ENCODE measurements at places on chromosomes 6 and 20. TPM values are rescaled to one million over a fixed set of nuclear protein-coding genes. Genes with fewer than 3 reads are reported as not detected.

The SOX18 gene
- total RNA-seq = 1.8 TPM

GRCh38 chr6:65110031-65110430 lies 597.0 kb downstream of the EYS start:
- no peaks in the 10 kb centered on the region for H3K27me3 ChIP-seq
- DNase-seq = no peak
- no peaks in the 10 kb centered on the region for H3K4me1 ChIP-seq
- H3K4me3 ChIP-seq = no peak overlapping the region
- H3K27ac ChIP-seq = no peak overlapping the region

- no peaks in the 10 kb centered on the region for H3K4me1 ChIP-seq
- no peak for DNase-seq
- no peak overlapping the region for H3K4me3 ChIP-seq
- no peak overlapping the region for H3K27ac ChIP-seq
- no peaks in the 10 kb centered on the region for H3K36me3 ChIP-seq
- no peaks in the 10 kb centered on the region for H3K27me3 ChIP-seq
Observed at GRCh38 chr20:37927410-37928095, 24.6 kb downstream of the VSTM2L start.

The FOXS1 gene
- 0.98 TPM for total RNA-seq

DNA sequence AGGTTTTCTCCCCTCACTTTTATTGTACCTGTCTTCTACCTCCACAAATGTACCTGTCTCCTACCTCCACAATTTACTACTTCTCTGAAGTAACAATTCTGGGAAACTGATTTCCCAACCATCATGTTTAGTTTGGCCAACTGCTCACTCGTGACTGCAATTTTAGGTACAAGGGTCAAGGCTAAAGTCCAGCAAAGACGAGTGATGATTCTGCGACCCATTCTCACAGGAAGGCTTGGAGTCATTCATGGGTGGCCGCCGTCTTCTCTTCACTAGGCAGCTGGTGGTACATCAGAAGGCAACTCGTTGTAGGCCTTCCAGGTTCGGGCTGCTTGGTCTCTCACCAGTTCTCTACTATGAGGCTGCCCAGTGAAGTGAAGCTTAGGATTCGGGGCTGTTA lies 483.8 kb upstream of the JARID2 start:
- no peak overlapping the region for H3K27ac ChIP-seq
- DNase-seq = no peak
- H3K4me3 ChIP-seq = no peak overlapping the region
- H3K4me1 ChIP-seq = no peaks in the 10 kb centered on the region

The ANKEF1 gene
- 3.6 TPM for total RNA-seq

DNA sequence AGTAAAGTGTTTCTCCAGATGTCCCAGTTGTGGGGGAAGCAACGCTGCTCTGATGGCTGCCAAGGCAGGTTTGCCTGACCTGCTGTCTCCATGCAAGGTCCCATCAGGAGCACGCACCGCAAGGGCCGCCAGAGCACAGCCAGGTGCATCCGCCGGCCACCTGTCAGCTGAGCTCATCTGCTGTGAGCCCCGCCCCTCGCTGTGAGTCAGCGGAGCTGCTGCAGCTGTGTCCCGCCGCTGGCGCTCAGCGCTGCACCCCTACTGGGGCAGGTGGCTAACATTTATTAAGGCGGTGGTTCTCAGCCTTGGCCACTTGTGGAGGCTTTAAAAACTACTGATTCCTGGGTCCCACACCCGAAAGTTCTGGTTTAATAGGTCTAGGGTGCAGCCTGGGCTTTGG lies 225.7 kb downstream of the UST start:
- H3K4me3 ChIP-seq = no peak overlapping the region
- no peaks in the 10 kb centered on the region for H3K27me3 ChIP-seq
- no peaks in the 10 kb centered on the region for H3K4me1 ChIP-seq

- H3K27ac ChIP-seq = no peak overlapping the region
- no peak for DNase-seq
- H3K36me3 ChIP-seq = no peaks in the 10 kb centered on the region
- H3K4me1 ChIP-seq = no peaks in the 10 kb centered on the region
- H3K4me3 ChIP-seq = no peak overlapping the region
- no peaks in the 10 kb centered on the region for H3K27me3 ChIP-seq
Observed at GRCh38 chr20:58150772-58151171, 77.7 kb downstream of the ANKRD60 start.

- no peak overlapping the region for H3K4me3 ChIP-seq
- no peaks in the 10 kb centered on the region for H3K36me3 ChIP-seq
- DNase-seq = no peak
- H3K27me3 ChIP-seq = no peaks in the 10 kb centered on the region
- no peak overlapping the region for H3K27ac ChIP-seq
Observed at GRCh38 chr6:108492131-108492766, 68.5 kb upstream of the FOXO3 start.

The BTNL2 gene
- not detected for total RNA-seq

The FAM83C gene
- total RNA-seq = 0.15 TPM

- no peak overlapping the region for H3K27ac ChIP-seq
- peak; percentile 72 for DNase-seq
- no peaks in the 10 kb centered on the region for H3K27me3 ChIP-seq
- no peaks in the 10 kb centered on the region for H3K36me3 ChIP-seq
- H3K4me3 ChIP-seq = no peak overlapping the region
Observed at GRCh38 chr20:25336561-25337422, 53.8 kb downstream of the ABHD12 start.

The RPL7L1 gene
- 107 TPM for total RNA-seq

The WFDC10B gene
- not detected for total RNA-seq

DNA sequence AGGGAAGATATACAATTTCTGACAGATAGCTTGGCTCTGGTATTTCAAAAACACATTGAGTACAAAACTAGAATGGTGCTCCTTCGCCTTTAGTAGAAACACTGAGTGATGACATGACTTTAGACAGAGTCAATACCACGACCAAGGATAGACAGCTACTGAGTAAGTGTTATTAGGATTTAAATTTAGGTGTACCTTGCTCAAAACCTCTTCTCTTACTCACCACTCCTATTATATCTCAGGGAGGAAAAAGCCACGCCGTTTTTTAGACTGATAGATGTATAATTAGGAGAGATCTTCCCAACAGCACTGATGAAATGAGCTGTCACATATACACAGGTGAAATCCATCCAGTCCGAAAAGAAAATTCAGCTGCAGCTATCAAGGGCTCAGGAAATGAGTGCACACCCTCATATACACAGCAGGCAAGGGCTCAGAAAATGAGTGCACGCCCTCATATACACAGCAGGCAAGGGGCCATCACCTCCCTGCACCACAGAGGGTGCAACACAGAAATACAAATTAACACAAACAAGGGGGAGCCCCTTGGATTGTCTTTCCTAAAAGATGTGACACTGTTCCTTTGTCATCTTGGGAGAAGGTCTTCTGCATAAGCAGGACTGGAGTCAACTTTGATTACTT lies 53.7 kb downstream of the LYRM4 start:
- H3K4me3 ChIP-seq = no peak overlapping the region
- H3K4me1 ChIP-seq = no peaks in the 10 kb centered on the region
- H3K27me3 ChIP-seq = no peaks in the 10 kb centered on the region

The CD93 gene
- total RNA-seq = 64.9 TPM

DNA sequence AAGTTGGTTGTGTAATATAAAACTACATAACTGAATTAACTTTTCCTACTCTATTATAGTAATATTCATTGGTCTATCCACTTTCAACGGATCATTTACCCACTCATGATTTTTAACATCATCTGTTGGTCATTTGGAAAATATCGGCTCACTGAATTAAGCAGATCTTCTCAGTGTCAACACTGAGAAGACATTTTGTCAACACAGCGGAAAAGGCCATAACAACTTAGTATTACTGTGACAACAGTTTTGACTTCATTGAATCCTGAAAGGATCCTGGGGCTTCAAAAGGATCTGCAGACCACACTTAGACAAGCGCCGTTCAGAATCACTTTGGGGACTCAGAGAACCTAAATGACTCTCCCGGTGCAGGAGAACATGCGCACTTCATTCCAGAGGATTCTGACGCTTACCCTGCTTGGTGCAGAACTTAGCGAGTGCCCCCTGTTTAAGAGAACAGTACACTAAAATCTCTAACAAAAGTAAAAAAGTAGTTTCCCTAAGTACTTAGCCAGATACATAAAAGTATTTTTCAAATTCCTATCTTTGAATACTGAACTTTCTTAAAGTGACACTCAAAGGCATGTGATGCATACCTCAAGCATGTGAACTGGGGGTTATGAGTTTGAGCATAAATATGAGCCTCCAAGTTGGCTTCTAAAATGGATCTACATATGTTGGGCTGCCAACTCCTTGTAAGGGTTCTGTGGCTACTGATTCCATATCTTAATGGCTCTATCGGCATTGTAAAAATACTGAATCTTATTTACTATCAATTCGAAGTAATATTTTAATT lies 4.0 kb downstream of the ZBTB2 start:
- no peaks in the 10 kb centered on the region for H3K27me3 ChIP-seq
- no peak overlapping the region for H3K27ac ChIP-seq
- no peaks in the 10 kb centered on the region for H3K36me3 ChIP-seq
- no peak overlapping the region for H3K4me3 ChIP-seq

The ZNF391 gene
- total RNA-seq = 5.9 TPM

GRCh38 chr6:128410584-128410983 lies 109.8 kb downstream of the PTPRK start:
- no peaks in the 10 kb centered on the region for H3K27me3 ChIP-seq
- DNase-seq = no peak

The ISM1 gene
- 13.0 TPM for total RNA-seq

- H3K36me3 ChIP-seq = no peaks in the 10 kb centered on the region
- no peak overlapping the region for H3K27ac ChIP-seq
- H3K4me3 ChIP-seq = no peak overlapping the region
- no peaks in the 10 kb centered on the region for H3K27me3 ChIP-seq
- peaks cover 18% of the 10 kb centered on the region for H3K4me1 ChIP-seq
Observed at GRCh38 chr6:108714766-108715414, 133.3 kb upstream of the ARMC2 start.
